ENCODE measurements at places on chromosomes 1 and 21.

DNA sequence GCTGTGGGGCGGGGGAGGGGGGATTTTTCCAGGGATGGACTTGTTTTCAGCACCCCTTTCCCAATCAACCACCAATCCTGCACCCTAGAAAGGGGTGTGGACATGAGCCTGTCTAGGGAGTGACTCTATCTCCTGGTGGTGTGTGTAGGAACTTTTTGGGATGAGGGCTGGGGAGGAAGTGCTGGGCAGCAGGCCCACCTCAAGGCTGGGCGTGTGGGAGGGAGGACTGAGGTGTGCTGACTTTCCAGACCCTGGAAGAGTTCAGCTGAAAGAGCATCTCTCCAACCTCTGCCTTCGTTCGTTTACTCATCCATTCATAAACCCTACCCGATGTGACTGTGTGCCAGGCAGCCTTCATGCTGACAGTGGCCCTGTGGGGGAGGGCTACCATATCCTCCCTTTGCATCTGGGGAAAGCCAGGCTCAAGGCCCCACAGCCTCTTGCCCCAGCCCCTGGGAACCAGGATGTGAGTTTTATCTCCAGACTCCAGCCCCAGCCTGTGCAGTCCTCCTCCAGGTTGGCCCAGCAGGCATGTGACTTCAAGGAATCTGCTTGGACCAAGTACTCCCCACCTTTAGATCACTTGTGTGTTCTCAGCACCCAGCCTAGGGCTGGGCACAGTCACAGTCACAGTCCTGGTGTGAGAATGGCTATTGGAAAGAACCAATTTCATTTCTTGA, 6.7 kb downstream of the KNCN start:
- DNase-seq = no peak

GRCh38 chr1:103275725-103276124, 167.4 kb upstream of the COL11A1 start:
- no peak for DNase-seq

DNA sequence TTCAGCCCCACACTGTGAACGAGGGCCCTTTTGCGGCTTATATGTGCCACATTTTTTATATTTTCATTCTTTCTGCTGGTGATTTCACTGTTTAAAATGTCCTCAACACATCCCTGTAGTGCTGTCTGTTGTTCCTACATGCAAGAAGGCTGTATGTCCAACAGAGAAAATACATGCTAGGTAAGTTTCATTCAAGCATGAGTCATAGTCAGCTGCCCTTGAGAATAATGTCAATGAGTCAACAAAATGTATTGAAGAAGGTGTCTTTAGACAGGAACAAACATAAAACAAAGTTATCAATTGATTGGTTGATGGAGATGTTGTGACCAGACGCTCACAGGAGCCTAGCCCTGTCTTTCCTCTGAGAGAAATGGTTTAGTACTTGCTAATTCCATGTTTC, 553.4 kb downstream of the PLPP3 start:
- no peak for DNase-seq

GRCh38 chr1:226061841-226062557, 517 bp upstream of the H3-3A start:
- no peak for DNase-seq

GRCh38 chr1:204705888-204706837, 20.6 kb upstream of the LRRN2 start:
- DNase-seq = no peak

DNA sequence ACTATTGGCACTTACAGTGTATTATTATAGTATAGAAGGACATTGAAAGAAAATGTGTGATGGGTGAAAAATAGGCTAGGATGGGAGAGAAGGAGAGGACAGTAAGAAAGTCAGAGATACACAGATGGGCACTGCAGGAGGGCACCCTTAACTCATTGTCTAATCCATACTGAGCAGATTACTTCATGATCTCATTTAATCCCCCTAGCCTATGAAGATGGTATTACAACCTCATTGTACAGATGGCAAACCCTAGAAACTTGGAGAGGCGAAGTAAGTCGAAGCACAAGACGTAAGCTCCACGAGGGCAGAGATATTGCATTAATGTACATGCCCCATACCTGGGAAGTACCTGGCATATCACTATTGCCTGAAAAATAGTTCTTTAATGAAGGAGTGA, 346.9 kb upstream of the DAB1 start:
- DNase-seq = no peak

- no peak for DNase-seq
These were observed 37.3 kb downstream of the HSD3B1 start for GRCh38 chr1:119544165-119544762.

GRCh38 chr1:44645476-44646244, 28.6 kb downstream of the TMEM53 start:
- DNase-seq = no peak

DNA sequence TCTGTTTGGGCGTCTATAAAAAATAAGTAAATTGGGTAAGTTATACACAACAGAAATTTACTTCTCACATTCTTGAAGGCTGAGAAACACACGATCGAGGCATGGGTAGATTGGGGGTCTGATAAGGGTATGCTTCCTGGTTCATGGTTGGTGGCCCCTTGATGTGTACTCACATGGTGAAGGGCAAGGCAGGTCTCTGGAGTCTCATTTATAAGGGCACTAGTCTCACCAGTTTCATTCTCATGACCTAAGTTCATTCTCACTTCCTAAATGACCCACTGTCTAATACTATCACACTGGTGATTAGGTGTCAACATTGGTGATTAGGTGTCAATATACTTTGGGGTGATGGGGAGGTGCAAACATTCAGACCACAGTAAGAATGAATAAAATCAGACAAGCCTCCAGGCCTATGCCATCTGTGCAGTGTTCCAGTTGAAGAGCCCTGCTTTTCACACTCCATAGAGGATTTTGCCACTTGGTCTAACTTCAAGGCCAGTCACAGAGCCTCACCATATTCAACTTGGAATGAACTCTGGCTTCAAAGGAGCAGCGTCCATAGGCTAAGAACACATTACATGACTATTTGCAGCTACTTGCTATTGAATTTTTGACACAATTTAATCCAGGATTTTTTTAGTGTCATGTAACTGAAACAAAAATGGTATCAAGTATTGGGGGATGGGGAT, 2.5 kb upstream of the GBP4 start:
- no peak for DNase-seq

DNA sequence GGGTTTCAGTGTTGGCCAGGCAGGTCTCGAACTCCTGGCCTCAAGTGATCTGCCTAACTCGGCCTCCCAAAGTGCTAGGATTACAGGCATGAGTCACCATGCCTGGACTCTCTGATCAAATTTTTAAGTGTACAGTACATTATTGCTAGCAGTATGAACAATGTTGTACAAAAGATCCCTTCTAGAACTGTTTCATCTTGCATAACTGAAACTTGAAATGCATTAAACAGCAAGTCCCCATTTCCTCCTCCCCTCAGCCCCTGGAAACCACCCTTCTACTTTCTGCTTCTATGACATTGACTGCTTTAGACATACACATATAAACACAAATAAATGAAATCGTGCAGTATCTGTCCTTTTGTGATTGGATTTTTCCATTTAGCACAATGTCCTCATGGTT, 463.4 kb downstream of the PTPRC start:
- DNase-seq = no peak

- no peak for DNase-seq
These were observed 4.3 kb downstream of the AMPD1 start for GRCh38 chr1:114691061-114691460.

DNA sequence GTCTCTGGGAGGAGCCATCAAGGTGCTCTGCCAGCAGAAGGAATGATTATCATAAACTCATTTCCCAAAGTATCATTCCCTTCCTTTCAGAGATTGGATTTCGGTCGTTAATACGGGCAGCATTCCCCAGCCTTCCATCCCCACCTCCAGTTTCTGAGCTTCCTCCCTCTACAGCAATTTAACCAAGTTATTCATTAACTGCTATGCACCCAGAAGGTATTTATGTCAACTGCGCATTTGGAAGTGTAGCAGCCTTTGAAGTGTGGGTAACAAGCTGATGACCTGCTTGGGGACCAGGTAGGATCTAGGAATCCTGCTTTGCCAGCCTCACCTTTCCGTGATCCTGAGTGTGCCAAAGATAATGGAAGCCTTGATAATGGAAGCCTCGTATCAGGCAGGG, 172.4 kb upstream of the IGSF21 start:
- no peak for DNase-seq

GRCh38 chr1:116368241-116368640, 4.8 kb upstream of the ATP1A1 start:
- DNase-seq = no peak

GRCh38 chr1:182568647-182569284, 20.3 kb downstream of the RNASEL start:
- no peak for DNase-seq

- DNase-seq = no peak
These were observed 8.1 kb upstream of the LEFTY1 start for GRCh38 chr1:225896937-225897549.

DNA sequence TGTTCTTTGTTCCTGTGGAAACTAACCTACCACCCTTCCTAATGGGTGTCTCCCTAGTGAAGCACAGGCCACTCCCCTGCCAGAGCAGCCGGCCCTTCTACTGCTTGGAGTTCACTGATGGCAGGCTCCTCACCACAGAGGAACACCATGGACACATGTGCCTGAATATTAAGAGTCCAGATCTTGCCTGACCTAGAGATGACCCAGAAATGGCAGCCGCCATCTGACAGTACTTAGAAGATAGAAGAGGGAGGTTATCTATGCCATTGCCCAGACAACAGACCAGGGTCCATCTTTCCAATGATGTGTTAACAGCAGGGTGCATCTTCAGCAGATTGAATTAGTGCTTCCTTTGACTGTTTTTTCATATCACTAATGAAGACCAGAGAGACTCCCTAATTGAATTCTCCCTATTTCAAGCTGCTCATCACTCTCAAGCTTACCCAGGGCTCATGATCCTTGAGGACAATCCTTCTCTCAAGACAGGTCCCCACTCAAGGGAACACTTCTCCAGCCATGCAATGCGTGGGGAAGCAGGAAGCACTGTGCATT, 59.8 kb downstream of the PLEKHA6 start:
- no peak for DNase-seq

DNA sequence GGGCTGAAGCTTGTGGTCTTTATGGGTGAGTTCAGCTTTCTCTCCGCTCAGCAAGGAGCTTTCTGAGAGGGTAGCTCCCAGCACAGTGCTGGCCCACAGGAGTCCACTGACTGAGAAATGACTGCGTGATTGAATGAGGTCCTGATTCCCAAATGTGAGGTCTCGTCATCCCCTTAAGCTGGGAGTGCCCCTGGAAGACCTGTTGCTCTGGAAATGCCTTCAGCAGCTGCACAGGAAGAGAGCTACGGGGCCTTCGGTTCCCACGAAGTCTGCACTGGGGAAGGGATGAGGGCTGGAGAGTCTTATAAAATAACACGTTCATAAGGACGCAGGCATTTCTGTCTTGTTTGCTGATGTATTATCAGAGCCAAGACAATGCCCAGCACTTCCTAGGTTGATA, 14.0 kb downstream of the TNNT2 start:
- no peak for DNase-seq

- no peak for DNase-seq
These were observed 89.8 kb downstream of the SMYD3 start for GRCh38 chr1:246417152-246417812.

- no peak for DNase-seq
These were observed 101.6 kb downstream of the NOS1AP start for GRCh38 chr1:162171111-162171510.

Measured in stimulated activated CD8-positive, alpha-beta memory T cell treated with anti-CD3 and anti-CD28 coated beads, Interleukin-4, amount 100 ng/mL, for 1 hour (primary cell).